ENCODE measurements at places on chromosomes 4 and X.

- DNase-seq: no peak
Measured at GRCh38 chrX:10112510-10112909, 44.3 kb upstream of the CLCN4 start.

DNA sequence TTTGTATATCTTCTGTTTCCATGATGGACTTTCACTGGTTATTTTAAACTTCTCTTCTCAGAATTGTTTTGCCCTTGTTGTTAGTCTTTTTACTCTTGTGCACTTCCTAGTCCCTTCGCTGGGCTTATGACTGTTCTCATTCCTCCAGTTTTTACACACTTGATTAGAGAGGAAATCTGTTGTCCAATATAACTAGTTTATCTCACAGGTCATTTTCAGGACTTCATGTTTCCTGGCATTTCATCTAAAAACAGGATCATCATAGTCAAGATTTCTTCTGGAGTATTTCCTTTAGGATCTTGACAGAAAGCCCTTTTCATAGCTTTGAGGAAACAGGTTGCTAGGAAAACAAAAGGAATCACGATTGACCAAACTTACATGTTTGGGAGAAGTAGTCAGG lies 3.0 kb downstream of the FNIP2 start:
- DNase-seq: no peak

GRCh38 chrX:86002076-86002896 lies 45.1 kb downstream of the CHM start:
- peak; percentile 2 for DNase-seq

- no peak for DNase-seq
Measured at GRCh38 chrX:48456628-48457331, 13.3 kb downstream of the SLC38A5 start.

Data from stimulated activated CD4-positive, alpha-beta T cell treated with anti-CD3 and anti-CD28 coated beads, Interleukin-15, amount 100 ng/mL, for 24 hours (primary cell).